ENCODE measurements at places on chromosomes 13 and 19.

DNA sequence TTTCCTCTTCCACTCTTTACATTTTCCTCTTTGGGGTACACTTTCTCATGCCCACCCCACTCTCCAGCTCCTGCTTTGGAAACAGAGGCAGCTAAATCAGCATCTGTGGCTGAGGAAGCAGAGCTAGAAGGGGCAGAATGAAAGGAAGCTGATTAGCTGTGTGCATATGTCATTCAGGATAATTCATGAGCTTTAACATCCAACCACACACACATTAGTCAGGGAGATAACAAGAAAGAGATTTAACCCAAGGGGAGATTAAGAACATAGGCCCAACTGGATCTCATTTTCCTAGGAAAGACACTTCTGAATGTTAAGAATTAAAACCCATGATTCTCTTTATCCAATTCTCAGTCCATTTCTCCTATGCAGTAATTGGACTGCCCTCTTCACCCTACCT is 405.5 kb downstream of the TBC1D4 start:
- DNase-seq: no peak

GRCh38 chr13:28483313-28483931 is 11.5 kb downstream of the FLT1 start:
- no peak for DNase-seq

DNA sequence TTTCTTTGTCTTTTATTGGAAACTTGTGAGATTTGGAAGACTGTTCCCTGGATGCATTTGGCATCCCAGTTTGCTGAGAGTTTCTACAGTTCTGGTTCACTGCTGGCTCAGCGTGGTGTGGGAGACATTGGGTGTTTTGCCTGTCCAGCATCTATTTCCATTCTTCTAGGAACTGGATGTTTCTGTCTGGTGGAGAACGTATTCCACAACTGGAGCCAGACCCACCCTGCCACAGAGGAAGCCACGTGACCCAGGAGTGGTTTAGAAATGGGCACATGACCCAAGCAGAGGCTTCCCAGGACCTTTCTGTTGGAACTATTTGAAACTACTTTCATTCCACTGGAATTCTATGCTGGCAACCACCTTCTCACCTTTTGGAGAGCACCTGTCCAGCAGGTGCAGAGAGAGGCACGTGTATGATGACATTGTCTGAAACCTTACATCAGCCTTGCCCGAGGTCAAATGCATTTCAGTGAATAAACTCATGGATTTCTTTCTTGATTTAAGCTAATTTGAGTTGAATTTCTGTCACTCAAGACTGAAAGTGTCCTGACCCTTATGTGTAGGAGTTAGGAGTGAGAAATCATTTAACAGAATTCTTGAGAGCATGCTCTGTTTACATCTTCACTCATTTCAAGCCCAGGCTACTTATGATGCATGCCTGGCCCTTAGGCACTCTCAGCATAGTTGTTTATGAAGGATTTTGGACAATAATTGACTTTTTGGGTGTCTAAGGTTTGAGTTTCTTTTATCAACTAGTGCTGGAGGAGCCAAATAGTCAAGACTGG is 121.8 kb downstream of the AKAP11 start:
- no peak for DNase-seq

DNA sequence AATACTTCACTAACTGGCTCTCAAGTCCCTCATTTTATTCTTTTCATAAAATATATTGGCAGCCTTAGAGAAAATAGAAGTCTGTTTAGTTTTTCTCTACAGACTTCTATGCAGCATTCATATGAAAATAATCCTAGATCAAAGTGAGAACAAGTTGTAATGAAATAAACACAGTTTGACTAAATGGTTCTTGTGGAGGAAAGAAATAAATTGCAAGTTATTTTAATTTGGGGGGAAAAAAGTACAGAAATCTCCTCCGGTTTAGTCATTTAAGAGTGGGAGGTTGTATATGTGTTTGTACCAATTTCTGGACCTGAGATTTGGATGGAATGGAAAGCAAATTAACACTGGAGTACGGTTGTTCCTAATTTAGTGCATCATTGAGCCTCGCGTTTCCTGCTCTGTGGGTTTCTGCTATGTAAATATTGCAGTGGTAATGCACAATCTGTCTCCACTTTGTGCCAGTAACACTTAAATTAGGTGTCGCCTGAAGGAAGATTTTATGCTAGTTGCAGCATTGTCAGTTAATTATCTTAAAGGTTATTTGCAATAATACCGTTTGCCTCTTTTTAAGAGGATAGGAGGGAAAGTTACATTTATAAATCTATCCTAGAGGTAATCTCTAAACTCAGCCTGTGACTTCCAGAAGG is 100.2 kb downstream of the ZIC5 start:
- no peak for DNase-seq

- no peak for DNase-seq
These were observed 112.2 kb upstream of the GPR12 start for GRCh38 chr13:26872525-26873385.

DNA sequence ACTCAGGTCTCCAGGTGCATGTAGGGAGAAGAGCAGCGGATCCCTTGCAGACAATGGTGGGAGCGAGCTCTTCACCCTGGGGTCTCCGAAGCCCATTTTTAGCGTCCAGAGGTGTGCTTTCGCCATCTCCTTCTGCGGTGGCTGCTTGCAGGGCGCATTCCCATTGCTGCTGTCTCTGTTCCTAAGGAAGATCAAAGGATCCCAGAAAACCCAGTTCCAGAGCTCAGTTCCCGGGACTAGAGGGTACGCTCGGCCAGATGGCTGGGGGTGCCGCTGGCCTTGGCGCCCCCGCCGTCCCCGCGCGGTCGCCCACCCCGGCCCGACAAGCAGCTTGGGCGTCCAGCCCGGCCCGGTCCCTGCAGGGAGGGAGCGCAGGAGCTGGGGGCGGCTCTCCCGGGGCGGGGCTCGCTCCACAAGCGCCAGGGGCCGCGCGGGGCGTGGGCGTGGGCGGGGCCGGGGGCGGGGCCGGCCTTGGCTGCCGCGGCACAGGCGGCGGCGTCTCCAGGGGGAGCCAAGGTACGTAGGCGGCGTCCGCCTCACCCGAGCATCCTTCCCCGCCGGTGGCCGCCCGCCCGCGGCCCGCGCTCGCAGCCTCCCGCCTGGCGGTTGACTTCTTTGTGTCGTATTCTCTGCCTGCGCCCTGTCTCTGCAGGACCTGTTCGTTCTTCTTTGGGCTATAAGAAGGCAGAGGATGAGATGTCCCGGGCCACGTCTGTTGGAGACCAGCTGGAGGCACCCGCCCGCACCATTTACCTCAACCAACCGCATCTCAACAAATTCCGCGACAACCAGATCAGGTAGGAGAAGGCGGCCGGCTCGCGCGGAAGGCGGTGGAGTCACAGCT is 96.8 kb downstream of the ATP8A2 start:
- no peak for DNase-seq

GRCh38 chr19:46076031-46076880 is 35.5 kb upstream of the IGFL4 start:
- DNase-seq: no peak

DNA sequence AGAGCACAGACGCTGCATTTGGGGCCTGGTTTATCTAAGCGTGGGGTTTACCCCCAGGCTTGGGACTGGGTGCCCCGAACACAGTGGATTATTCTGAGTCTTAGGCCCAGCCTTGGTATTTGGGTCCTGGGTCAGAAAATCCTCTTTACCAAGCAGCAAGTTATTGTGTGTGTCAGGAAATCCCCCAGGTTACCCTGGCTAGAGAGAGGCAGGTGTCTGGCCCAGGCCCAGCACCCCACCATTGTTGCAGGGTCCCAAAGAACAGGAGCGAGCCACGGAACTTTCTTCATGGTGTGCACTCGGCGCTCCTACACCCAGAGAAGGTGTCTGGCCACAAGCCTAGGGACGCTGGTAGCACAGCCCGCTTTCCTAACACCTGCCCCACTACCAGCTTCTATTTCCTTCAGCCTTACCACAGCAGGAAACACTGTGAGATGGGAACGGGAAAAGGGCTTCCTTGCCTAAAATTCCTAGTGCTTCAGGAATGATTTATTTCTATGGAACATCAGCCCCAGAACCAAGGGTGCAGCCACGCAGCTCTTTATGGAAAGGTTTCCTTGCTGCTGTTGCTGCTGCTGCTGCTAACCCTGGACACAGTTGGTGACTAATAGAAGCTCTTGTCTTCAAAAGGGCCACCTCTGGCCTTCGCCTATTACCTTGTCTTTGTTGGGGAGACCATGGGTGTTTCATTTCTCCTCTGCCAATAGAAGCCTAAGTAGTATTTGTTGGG is 7.4 kb upstream of the CDX2 start:
- DNase-seq: no peak

- DNase-seq: no peak
These were observed 5.1 kb upstream of the FCER2 start for GRCh38 chr19:7706955-7707456.

DNA sequence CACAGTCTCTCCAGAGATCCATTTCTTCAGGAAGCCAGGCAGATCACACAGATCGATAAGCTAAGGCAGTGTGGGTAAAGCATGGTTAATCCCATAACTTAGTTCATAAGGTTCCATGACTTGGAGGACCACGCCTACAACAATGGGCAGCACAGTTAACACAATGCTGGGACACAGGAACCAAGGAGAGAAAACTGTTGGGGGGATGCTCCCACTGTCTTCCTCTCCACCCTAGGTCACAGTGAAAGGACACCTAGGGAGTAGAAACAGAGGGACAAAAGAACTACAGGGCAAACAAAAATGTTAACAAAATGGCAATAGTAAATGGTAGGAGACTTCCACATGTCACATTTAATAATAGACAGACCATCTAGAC is 20.8 kb upstream of the ZNF181 start:
- no peak for DNase-seq

GRCh38 chr13:102003848-102004570 is 397.8 kb downstream of the FGF14 start:
- no peak for DNase-seq

- peak; percentile 65 for DNase-seq
These were observed 14.4 kb downstream of the CAPN12 start for GRCh38 chr19:38729653-38730469.

- no peak for DNase-seq
These were observed 312.7 kb downstream of the FGF14 start for GRCh38 chr13:102089177-102089576.

GRCh38 chr19:30799865-30800755 is 427.9 kb downstream of the ZNF536 start:
- no peak for DNase-seq

DNA sequence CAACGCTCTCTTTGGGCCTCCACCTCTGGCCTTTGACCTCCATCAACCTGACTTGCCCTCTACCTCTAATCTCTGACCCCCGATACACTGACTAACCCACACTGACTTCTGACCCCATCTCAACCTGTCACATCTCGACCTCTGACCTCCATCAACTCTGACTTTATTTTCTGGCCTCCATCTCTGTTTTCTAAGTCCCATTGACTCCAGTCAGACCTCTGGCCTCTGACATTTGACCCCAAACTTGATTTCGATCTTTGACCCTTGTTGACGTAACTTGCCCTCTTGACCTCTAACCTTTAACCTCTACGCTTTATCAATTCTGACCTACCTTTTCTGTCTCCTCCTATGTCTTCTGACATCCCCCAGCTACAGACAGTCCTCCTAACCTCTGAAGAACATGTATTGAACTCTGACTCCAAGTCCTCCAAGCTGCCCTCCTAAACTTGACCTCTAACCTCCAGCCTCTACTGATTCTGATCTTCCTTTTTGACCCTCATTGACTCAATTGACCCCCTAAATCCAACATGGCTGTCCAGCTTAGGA is 780 bp downstream of the ACP4 start:
- DNase-seq: no peak

DNA sequence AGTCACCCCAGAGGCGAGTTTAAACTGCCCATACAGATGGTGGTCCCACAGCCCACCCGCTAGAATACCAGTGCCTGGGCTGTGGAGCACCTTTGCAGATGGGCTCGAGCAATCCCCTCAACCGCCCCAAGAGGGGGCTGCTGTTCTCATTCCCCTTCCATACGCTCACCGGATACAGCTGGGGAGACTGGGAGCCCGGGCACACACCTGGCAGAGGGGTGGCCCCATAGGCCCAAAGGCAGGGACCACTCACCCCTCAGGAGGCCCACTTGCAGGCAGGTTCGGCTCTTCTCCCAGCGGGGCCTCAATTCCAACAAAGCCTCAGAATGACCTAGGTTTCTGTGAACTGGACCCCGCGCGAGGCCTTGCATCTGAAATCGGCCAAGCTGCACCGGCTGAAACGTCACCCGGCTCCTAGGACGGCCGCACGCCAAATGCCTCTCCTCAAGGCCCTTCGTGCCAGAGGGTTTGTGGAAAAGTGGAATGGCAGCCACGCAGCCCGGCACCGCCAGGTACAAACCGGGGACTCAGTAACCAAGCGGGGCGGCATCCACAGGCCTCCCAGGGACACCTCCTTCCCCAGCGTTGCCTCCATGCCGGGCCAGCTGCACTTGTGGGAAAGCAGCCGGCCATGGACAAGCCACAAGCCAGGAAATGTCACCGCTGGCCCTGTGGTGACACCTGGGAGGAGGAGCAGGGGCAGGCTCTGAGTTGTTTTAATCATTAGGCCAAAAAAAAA is 18.7 kb downstream of the MLLT1 start:
- no peak for DNase-seq

GRCh38 chr19:16901491-16902175 is 12.8 kb downstream of the F2RL3 start:
- DNase-seq: no peak

DNA sequence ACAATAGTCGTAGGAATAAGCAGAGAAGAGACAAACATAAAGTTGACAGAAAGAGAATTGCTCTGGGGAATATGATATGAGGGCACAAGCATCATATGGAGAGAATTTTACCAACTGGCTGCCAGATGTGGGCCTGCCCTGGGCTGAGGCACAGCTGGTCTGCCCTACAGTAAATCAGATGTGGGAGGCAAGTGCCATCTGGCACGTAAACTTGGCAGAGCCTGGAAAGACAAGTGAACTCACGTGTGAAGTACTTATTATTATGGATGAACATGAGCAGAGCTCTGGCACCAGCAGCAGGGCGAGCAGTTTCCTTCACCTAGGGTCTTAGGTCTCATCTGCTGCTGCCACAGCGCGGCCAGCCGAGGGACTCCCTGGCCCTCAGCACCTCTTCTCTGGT is 20.6 kb downstream of the PCDH8 start:
- no peak for DNase-seq

GRCh38 chr19:46287585-46287984 is 9.3 kb upstream of the HIF3A start:
- no peak for DNase-seq

GRCh38 chr13:32622827-32623226 is 36.6 kb downstream of the PDS5B start:
- DNase-seq: no peak

GRCh38 chr19:51294211-51294976 is 17.1 kb upstream of the IGLON5 start:
- no peak for DNase-seq

DNA sequence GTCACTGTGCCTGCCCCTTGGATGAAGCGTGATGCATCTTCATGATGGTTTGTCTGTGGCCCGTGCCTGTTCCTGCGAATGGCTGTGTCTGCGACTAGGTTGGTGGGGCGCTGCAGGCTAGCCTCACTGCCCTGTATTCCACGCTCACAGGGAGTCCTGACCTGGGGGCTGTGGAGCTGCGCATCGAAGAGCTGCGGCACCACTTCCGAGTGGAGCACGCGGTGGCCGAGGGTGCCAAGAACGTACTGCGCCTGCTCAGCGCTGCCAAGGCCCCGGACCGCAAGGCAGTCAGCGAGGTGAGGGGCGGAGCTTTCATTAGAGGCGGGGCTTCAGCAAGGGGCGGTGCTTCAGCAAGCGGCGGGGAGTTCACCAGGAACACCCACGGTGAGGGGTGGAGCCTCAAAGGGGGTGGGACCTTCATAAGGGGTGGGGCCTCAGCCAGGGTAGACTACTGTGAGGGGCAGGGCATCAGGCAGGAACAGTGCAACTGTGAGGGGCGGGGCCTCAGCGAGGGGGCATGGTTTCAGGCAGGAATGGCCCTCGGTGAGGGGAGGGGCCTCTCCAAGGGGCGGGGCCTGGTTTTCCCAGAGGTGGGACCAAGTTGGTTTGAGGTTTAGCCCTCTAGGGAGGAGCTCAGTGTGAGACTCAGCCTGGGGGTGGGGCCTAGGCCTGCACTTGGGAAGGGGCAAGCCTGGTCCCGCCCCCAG is 17.2 kb downstream of the PKN1 start:
- DNase-seq: peak; percentile 43

All from effector memory CD4-positive, alpha-beta T cell (primary cell).